CD8-positive, alpha-beta memory T cell (primary cell): ENCODE measurements at places on chromosomes 2 and 18. TPM values are rescaled to one million over a fixed set of nuclear protein-coding genes. Genes with fewer than 3 reads are reported as not detected.

DNA sequence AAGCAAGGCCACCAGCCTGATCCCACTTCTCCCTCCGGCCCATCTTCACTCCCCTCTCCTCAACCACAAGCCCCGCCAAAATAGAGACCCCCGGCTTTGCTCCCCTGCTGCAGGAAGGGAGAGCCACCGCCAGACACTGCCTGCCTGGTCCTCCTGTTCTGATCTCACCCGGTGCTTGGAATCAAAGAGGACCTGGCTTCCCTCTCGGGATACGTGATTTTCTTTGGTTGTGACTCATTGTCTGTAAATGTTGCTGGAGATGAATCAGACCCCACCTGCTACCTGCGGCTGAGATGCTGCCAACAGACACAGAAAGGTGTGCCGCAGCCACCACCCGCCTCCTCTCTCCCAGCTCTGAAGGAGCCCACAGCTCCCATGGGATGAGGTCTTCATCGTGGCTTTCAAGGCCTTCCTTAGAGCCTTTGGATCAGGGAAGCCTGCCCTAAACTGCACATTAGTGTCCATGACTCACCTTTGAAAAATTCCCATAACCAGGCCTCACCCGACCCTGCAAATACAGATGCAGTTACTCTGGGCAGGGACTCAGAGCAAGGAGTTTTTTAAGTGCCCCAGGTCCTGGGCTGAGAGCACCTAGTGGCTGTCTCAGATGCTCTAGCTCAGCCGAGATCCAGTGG lies 79.4 kb upstream of the ZNF532 start:
- no peak for DNase-seq

GRCh38 chr2:3648652-3649177 lies 9.3 kb upstream of the ALLC start:
- DNase-seq: no peak

GRCh38 chr2:105790461-105791149 lies 45.9 kb downstream of the NCK2 start:
- no peak for DNase-seq

DNA sequence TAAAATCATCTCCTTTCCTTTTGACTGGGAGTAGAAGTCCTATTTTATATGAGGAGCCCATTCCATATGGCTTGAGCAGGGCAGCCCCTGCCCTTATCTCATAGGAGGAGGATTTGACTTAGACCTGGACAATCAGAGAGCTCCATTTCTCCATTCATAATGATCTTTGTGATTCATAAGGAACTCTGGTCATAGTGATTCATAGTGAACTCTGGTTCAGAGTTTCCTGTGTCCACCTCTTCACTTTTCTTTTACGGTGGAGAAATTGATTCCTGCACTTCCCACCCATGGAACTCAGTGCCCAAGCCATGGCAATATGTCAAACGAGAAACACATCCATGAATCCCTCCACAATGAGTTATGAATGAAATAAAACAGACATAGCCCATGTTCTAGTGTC lies 12.8 kb upstream of the MYO3B start:
- DNase-seq: no peak

- DNase-seq: no peak
These were observed 111.5 kb upstream of the EML6 start for GRCh38 chr2:54611830-54612545.

GRCh38 chr2:107402330-107402729 lies 424.4 kb upstream of the RGPD4 start:
- no peak for DNase-seq

DNA sequence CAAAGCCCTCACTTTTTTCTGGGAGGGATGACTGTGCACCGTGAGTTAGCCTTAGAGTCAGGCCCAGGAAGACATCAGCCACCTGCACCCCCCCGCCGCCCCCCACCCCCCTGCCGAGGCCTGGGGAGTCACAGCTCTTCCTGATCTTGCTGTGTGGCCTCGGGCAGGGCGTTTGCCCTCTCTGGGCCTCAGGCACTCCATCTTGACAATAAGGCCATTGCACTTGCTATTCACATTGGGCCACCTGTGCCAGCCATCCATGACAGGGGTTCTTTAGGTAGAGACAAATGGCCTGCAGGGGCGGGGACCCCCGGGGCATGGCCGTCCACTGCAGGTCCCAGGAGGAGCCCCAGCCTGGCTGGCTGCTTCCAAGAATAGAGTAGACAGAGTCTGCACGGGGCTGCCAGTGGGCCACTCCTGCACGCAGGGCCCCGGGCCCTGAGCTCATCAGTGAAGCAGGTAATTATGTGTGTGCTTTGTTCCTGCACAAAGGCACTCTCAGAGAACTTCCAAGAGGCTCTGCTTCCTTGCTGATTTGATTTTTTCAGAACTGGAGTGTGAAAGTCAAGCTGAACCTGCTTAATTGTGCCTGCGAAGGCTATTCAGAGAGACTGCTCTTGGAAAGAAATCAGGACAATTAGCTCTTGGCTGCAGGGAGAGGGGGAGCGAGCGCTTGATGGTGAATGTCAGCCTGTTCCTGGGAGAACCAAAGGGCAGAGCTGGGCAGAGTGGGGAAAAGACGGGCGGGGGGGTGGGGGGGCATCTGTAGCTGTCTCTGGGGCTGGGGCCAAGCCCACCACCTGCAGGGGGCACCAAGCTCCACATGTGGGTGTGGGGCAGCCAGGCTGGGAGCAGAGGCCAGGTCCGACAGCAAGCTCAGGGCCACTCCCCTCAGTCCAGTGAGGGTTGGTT lies 40.3 kb downstream of the RRM2 start:
- DNase-seq: no peak

- DNase-seq: no peak
These were observed 905 bp downstream of the TTLL4 start for GRCh38 chr2:218711550-218711929.

DNA sequence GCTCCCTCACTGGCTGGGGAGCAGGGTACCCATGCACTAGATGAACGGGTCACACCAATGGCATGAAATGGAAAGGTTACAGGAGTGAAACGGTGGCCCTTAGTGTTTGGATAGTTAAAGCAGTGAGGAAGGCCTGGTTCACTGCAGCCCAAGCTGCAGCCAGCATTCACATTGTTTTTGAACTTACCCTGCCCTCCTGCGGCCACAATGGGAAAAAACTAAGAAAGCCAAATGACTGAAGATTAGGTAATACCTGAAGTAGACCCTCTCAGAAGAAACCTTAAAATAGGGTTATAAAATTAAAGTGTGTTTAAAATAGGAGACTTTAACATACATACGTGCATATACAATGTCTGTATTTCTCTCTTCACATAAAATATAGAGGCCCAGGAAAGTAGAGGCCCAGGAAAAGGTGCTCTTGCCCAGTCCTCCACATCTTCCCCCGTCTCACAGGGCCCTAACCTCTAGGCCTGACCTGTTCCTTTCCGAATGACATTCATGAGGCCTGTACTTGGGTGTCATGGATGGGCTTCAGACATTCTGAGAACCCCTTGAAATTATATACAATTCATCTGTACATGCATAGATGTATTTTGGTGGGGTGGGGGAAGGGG lies 33.3 kb downstream of the DOK1 start:
- DNase-seq: peak; percentile 50

GRCh38 chr18:35577045-35577848 lies 4.3 kb upstream of the GALNT1 start:
- no peak for DNase-seq

DNA sequence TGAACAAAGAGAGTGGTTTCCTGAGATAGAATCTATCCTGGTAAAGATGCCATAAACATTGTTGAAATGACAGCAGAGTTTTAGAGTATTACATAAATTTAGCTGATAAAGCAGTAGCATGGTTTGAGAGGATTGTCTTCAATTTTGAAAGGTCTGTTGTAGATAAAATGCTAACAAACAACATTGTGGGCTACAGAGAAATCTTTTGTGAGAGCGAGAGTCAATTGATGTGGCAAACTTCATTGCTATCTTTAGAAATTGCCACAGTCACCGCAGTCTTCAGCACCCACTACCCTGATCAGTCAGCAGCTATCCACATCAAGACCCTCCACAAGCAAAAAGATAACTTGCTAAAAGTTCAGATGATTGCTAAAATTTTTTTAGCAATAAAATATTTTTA lies 17.5 kb downstream of the VRK2 start:
- DNase-seq: peak; percentile 21

- no peak for DNase-seq
These were observed 31.1 kb upstream of the FAM237A start for GRCh38 chr2:206611191-206611590.

DNA sequence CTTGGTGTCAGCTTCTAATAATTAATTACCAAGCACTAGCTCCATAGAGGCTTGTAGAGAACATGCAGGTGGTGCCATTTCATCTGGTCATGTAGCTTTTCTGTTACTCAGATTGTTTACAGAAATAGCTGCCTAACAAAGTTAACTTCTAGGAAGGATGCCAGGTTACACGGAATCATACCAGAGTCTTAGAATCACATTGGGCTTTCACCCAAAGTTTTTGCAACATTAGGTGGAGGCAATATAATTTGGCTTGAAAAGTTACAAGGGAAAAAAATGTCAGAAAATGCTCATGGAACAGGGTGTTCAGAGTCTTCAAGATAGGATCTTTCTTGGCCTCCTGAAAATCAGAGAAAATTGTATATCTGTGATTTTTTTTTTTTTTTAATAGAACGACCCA lies 135.6 kb downstream of the ARHGAP15 start:
- DNase-seq: no peak

DNA sequence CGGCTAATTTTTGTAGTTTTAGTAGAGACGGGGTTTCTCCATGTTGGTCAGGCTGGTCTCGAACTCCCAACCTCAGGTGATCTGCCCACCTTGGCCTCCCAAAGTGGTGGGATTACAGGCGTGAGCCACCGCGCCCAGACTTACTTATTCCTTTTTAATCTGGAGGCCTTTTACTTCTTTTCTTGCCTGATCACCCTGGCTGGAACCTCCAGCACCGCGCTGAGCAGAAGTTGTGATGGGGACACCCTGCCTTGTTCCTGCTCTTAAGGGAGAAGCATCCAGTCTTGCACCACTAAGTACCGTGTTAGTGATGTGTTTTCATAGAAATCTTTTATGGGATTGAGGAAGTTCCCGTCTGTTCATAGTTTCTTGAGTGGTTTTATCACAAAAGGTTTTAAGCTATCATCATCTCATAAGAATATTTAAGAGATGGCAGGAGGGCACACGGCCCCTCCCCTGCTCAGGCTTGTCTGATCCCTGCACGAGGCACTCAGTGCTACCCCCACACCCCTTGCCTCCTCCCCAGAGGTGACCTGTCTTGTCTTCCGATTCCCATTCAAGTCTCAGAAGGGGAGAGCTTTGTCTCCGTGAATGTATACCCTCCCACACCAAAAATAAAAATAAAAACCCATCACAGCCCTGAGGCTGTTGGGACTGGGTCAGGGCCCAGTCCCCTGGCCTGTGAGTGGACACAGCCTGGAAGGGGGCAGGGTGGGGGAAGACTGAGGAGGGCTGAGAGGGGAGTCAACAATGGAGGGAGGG lies 65.3 kb upstream of the SMAD7 start:
- no peak for DNase-seq

DNA sequence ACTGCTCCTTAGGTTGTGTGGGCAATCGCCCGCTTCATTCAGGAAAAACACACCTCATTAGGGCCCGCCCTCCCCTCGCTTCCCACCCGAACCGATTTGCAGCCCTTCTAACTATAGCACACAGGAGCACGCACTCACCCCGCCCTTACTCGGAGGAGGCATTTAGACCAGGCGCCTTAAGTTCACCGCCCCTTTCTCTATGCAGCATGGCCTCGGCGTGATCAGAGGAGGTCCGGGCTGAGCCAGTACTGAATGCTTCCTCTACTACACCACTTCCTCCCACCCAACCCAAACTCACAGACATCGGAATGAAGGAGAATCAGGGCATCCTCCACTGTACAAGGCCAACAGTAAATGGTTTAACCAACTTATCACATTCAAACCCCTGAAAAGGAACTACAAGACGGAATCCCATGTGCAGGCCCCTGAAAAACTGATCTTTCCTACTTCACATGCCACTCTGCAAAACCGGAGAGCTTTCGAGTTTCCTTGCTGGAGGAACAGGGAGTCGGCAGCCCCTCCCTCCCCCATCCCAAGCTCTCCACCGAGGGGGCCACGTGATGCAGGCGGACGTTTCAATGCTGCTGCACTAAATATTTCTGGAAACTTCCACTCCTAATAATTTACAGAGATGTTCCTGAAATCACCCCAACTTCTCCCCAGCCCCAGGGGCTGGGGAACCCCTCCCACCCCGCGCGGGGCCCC lies 1.4 kb downstream of the XPO1 start:
- DNase-seq: peak; percentile 80

- no peak for DNase-seq
These were observed 49.7 kb downstream of the HPCAL1 start for GRCh38 chr2:10352361-10352760.

DNA sequence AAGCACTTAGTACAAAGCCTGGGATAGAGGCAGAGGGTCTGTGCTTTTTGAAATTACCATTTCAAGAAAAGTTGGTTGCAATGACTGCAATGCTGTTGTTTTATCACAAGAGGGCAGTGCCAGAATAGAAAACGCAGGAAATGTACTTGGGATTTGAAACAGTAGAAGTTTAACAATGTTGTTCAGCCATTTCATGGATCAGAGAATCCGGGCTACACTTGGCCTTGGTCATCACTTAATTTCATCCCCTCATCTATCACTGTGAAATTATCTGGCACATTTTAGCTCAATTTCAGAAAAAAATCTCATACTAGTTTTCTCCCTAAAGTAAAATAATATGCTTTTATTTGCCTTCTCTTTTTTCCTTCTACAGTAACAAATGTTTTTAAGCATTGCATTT lies 70.8 kb downstream of the RAPGEF4 start:
- no peak for DNase-seq

DNA sequence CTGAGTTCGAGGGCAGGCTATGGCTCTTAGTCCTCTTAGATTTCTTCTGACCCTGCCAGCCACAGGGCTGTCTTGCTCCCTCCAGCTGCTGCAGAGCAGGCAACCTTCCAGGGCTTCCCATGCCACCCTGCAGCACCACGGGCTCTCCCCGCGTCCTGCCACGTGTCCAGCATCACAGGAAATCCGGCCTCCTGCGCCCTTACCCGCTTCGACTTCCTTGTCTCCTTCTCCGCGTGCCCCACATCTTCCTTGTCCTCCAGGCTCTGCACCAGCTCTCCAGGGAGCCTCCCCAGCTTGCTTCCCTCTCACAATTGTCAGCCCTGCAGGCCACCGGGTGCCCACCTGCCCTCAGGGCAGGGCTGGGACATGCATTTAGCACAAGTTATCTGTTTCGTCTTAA lies 253.5 kb downstream of the DCDC2C start:
- DNase-seq: no peak

- no peak for DNase-seq
These were observed 490.7 kb downstream of the NUP35 start for GRCh38 chr2:183614799-183615435.

HYCC2 gene
- 25.5 TPM for total RNA-seq

CD28 gene
- total RNA-seq: 66.4 TPM

SERPINB5 gene
- total RNA-seq: not detected

STPG4 gene
- not detected for total RNA-seq

KATNAL2 gene
- total RNA-seq: 0.82 TPM

TET3 gene
- total RNA-seq: 19.9 TPM

GPAT2 gene
- 33.6 TPM for total RNA-seq

DDX1 gene
- 132 TPM for total RNA-seq

SERPINB8 gene
- total RNA-seq: 16.8 TPM
